ENCODE measurements at places on chromosomes 12 and 14.

DNA sequence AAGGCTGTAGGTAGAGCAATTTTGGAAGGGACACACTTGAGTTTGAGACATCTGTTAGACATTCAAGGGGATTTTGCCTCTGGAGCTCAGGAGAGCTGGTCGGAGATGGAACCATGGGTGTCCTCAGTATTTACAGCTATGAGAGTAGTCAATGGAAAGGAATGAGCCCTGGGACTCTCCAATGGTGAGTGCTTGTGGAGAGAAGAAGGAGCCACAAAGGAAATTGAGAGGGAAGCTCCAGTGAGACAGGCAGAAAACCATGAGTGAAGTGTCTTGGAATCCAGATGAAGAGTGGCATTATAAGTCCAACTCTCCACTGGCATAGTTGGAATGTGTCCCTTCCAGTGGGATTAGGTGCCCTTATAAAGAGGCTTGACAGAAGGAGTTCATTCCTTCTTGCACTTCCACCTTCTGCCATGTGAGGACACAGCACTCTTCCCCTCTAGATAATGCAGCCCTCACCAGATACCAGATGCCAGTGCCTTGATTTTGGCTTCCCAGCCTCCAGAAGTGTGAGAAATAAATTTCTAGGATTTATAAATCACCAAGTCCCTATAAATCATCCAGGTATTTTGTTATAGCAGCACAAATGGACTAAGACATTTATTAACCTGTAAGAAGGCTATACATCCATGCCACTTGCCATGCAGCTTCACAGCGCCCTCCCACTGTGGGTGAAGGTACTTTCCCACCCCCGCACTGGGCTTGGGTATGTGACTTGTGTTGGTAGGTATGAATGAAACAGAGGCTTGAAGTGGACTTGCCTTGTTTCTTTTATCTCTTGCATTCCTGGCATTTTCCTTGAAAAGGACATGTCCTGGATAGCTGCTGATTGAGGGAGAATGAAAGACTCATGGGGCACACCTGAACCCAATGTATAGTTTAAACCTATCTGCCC, 27.3 kb downstream of the LLPH start:
- no peak for DNase-seq

DNA sequence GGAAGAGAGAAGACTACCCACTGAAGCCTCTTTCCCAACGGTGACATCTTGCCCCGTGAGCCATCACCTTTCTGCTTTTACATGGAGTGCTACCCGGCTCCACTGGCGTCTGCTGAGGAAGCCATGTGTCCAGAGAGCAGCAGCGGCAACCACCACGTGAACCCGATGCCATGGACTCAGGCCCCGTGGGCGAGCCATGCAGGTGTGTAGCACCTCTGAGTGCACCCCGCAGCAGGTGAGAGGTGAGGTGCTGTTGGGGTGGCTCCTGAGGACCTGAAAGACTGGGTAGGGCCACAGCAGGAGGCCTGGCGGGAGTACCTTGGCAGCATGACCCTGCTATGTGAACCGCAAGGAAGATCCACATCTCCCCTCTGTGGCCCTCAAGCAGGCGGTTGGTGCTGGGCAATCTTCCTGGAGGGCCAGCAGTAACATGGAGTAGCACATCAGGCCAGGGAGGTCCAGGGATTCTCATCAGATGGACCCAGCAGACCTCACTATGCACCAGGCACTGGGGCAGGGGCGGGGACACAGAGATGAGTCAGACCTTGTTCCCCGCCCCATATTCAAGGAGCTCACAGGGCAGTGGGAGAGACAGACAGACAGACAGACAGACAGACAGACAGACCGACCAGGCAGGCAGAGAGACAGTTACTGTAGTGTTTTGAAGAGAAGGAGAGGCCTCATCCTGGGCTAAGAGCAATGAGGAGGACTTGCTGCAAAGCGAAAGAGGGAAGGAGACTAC, 129.6 kb downstream of the PAPOLA start:
- no peak for DNase-seq

DNA sequence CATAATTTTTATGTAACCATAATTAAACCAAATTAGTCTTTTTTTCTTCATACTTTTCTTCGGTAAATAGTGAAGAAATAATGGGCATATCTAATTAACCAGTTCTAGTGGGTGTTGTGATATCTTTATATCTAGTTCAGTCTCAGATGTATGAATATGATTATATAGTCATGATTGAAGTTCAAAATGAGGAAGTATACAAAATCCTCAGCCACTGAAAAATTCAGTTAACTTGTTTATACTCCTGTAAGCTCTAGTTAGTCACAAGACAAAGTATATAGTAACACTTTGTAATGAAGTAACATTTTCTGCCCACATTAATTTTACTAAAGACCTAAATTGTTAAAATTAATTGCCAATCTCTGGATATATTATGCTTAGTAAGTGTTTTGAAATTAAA, 46.5 kb downstream of the CAND1 start:
- DNase-seq = no peak

- DNase-seq = no peak
These were observed 163.4 kb downstream of the KICS2 start for GRCh38 chr12:64058541-64059265.

- DNase-seq = peak; percentile 88
These were observed 98.9 kb downstream of the DENND5B start for GRCh38 chr12:31491841-31492598.

- DNase-seq = no peak
These were observed 52.0 kb downstream of the KCNMB4 start for GRCh38 chr12:70418101-70418500.

GRCh38 chr14:99899578-99900178, 106.5 kb downstream of the EML1 start:
- DNase-seq = no peak

DNA sequence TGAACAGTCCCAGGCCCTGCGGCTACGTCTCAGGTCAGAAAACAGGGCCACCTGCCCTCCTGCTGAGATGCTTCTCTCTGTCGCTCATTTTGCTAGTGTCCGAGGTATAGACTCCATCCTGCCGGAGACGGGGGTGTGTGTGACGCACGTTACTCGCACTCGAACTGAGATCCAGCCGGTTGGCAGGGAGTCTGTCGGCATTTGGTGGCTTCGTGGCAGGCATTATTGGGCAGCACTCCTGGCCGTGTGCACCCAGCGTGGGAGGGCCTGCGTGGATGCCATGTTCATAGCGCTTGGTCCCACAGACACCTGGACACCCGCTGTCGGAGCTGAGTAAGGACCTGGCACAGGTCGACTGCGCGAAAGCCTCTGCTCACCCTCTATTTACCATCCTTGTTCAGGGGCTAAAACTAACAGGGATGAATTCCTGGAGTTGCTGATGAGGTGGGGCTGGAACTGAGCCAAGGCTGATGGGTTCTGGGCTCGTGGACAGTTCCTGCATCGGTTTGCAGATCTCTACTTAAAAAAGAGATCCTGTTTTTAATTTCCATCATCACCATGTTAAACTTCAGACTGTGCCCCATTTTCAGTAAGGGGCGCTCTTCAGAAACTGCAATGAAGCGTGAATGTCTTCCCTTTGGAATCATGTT, 28.6 kb downstream of the AACS start:
- DNase-seq = no peak

- DNase-seq = no peak
These were observed 176.4 kb downstream of the TMTC2 start for GRCh38 chr12:82862876-82863649.

DNA sequence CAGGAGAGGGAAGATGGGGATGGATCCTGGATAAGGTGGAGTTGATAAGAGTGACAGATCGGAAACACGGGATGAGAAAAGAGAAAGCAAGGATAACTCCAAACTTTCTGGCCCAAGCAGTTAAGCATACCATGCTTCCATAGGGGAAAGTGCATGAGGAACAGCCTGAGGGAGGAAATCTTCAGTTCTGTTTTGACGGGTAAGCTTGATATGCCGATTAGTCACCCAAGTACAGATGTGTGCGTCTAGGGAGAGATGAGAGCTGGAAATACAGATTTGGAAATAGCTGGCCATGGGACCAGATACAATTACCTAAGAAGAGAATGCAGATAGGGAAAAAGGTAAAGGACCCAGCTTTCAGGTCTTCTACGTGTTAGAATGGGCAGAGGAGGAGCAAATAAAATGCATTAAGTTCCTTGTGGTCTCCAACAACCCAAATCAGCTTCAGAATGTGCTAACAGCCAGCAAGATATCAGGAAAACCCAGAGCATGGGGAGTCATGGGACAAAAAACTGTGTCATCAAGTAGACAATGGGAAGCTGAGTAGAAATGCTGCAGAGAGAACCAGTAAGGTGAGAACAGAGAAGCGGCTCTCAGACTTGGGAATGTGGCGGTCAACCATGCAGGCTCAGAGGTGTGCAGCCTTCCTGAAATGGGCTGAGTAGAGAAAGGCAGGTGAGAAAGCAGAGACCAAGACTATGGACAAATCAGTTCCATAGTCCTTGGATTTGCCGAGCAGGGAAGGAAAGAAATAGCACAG, 56.3 kb downstream of the PPP1R36 start:
- DNase-seq = no peak

DNA sequence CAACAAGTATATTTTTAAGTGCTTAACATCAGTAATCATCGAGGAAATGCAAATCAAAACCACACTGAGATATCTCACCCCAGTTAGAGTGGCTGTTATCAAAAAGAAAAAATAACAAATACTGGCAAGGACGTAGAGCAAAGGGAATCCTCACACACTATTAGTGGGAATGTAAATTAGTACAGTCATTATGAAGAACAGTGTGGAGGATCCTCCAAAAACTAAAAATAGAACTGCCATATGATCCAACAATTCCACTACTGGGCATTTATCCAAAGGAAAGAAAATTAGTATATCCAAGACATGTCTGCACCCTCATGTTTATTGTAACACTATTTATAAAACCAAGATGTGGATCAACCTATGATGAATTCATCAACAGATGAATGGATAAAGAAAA, 149.0 kb upstream of the PWP1 start:
- DNase-seq = peak; percentile 46

- no peak for DNase-seq
These were observed 24.5 kb downstream of the PPFIBP1 start for GRCh38 chr12:27548301-27549199.

DNA sequence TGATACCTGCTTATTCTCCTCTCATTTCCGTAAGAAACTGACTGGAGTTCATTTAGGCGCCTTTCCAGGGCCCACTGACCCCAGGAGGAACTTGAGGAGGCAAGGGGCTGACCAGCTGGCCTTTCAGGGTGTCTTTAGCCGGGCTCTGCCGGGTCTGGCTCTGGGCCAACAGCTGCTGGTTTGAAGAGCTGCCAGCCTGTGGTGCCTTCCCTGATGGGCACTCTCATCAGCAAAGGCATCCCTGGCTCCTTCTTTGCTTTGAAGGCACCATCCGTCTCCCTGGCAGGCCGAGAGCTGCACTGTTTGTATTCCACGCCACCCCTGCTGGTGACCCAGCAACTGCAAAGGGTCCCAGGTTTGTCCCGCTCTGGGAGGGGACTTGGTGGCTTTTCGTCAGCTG, 42.0 kb downstream of the IQSEC3 start:
- DNase-seq = no peak
